ENCODE measurements at places on chromosomes 3 and 15.

DNA sequence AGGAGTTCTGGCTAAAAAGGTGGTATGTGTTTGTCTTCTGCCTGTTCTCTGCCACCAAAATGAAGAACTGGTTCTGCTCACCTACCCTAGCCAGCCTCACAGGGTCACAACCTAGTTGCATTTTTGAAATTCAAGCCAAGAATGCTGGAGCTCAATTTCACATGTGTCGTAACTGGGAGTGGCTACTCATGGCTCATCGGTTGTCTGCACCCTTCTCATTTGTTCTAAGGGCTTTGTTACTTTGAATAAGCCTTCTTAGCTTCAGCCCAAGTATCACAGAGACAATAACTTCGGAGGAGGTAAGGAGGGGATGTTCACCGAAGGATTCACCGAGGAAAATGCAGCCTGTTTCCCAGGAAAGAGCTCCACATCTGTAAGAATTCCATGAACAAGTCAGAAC lies 134.3 kb upstream of the RARB start:
- no peak for DNase-seq

- DNase-seq, result no peak
Observed at GRCh38 chr15:62219799-62220198, 54.7 kb upstream of the C2CD4B start.

GRCh38 chr15:35306361-35306981 lies 221.4 kb upstream of the NANOGP8 start:
- no peak for DNase-seq

DNA sequence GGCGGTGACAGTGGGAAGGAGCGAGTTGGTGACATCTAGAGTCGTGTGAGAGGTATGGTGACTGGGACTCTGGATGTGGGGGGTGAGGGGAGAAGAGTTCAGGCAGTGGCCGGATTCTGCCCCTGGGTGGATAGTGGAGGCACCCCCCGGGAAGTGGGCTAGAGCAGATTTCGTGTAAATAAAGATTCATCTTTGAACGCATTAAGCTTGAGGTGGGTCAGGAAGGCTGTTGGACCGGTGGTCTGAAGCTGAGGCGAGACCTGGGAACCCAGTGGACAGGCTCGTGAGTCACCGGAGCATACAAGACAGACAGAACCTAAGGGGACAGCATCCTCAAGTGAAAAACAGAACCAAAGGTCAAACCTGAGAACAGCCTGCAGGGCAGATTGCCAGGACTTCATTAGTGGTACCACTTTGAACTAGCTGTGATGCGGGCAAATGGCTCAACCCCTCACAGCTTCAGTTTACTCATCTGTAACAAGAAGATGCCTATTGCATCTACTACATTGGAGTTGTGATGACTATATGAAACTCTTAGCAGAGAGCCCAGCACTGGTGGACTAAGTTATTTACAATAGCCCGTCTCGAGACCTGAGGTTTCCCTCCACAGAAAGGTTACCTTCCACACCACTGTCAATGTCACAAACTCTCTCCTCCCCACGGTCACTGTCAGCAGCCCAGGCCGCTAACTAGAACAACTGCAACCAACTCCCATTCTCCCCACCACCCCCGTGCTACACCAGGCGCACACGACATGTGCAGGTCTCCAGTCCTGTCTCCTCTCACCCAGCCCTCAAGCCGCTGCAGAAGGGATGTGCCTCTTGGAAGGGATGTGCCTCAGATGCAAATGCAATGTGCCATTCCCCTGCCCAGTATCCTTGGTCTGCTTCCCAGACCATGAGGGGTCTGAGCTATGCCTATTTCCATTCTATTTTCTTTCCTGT lies 901 bp upstream of the CLN6 start:
- no peak for DNase-seq

GRCh38 chr3:39376959-39377634 lies 6.1 kb upstream of the SLC25A38 start:
- no peak for DNase-seq
